ENCODE measurements at places on chromosomes 3 and 15.

DNA sequence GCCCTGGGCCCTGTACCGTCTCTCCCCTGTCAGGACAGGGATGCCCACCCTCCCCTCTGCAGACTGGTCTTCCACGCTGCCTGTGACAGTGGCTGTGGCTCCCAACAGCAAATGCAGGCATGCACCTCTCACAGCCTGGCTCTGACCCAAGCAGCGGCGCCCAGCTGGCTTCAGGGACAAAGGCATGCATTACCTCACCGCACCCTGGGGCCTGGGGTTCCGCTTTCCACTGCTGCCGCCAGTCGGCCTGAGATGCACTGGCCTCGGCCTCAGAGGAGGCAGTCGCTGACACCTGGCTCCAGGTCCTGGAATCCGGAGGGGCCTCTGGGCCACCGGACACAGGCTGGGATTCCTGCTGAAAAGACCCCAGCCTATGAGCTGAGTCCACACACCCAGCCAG, 70.3 kb downstream of the SCN5A start:
- no peak for DNase-seq

DNA sequence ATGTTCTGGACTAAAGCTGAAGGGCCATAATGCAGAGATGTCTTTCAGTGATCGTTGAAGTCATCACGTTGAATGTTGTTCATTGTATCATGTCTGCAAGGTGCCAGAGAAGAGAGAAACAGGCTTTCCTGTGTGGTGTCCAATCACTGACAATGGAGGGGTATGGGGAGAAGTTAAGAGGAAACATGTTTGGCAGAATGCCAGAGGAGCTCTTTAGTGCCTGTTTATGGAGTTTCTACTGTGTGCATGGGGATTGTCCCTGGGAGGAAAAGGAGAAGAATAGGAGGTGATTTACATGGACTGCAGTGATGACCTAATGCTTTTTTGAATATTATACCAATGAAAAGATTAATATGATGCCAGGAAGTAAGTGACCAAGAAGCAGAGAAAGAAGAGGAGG, 11.7 kb downstream of the SCAANT1 start:
- no peak for DNase-seq

GRCh38 chr3:153414982-153415381, 253.0 kb downstream of the RAP2B start:
- DNase-seq: no peak

GRCh38 chr15:84143753-84144314, 91.7 kb upstream of the GOLGA6L4 start:
- no peak for DNase-seq

- no peak for DNase-seq
These were observed 245.1 kb upstream of the LRTM1 start for GRCh38 chr3:55172913-55173312.

DNA sequence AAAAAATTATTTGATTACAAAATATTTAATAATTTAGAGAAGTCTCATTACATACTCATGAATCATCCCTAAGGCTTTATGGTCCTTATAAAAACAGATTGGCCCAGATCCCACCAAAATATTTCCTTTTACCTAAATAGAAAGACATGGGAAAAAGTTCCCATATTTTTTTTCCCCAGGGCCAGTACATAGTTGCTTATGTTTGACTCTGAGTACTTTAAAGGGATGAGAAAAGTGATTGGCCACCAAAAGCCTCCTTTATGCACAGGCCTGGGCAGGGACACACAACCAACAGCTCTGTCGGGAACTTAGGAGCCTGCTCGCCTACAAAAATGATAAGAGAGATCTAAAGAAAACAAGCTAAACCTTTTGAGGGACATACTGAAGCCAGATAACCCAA, 22.3 kb downstream of the KCNAB1 start:
- no peak for DNase-seq

DNA sequence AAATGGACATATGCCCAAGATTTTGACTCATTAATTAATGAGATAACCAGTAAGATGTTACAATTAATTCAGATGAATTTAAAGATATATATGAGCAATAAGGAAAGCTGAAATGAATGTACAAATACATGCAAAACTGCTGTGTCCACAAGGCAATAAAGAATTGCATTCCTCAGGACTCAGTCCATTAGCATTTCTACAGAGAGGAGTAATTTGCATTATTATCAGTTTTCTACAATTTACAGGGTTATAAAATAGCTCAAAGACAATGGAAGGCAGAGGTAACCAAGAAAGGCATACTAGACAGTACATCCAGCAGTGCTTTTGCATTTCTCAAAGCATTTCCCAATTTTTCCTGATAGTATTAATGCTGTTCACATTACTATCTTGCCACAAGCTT, 377.1 kb upstream of the GOLIM4 start:
- no peak for DNase-seq

- DNase-seq: no peak
These were observed 457.7 kb downstream of the EPHA3 start for GRCh38 chr3:89565098-89565497.

DNA sequence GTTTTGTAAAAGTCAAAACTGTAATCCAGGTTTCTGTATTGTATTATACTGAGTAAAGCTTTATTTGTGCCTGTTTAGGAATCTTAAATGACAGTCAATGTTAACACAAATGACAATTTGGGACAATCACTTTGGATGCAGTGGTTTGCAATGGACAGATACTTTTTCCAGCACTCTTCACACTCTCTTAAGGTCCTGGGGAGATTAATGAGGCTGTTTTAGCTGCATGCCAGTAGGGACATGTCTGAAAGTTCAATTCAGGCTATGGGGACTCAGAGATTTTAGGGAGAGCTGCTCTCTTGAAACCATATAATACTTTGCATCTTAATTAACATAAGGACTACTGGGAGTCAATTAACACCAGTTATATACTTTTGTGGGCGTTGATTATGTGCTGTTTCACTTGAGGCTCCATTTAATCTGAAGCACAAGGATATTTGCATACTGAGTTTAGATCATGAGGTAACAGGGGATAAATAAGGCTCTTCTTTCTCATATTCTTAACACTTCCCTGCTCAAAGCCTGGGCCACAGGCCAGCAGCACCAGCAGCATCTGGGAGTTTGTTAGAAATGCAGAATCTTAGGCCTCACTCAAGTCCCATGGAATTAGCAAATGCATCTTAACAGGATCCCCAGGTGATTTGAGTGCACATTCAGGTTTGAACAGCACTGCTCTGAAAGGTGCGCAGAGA, 972.8 kb downstream of the PLOD2 start:
- no peak for DNase-seq

GRCh38 chr3:45716790-45717336, 27.7 kb downstream of the SACM1L start:
- DNase-seq: no peak

DNA sequence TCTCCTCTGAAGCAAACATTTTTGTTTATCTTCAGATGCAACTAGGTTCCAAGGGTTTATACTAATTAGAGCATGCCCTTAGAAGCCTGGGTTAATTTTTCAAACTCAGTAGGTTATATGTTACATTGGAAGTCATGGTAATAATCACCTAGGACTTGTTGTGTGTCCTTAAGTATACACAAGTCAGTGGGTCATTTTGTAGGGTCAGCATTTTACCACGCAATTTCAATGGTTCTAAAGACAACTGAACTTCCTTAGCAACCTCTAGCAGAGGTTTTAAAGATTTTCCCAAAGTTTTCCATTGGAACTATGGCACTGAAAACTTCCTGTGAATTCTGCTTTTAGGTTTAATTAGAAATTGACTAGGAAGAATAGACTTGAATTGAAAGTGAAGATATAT, 99.6 kb upstream of the NANOGP8 start:
- no peak for DNase-seq

- DNase-seq: no peak
These were observed 198.5 kb upstream of the MRPL3 start for GRCh38 chr3:131701153-131701770.

DNA sequence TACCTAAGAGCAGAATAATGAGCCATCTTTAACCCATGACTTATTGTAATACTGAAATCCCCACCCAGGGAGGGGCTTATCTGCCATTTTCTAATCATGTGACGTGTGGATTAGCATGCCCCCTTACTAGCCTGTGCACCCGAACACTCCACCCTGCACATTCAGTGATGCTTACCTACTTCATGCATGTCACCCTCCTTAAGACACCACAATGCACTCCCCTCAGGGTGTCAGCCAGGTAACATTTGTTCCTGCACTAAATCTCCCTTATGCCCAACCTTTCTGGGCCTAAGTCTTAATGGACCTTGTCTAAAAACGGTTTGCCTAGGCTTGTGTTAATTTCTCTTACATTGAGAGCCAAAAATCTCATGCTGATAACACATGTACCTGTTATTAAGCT, 336.6 kb downstream of the OCA2 start:
- no peak for DNase-seq
